Activated CD8-positive, alpha-beta memory T cell treated with anti-CD3 and anti-CD28 coated beads for 4 hours (primary cell): ENCODE measurements at places on chromosomes 11 and 22.

DNA sequence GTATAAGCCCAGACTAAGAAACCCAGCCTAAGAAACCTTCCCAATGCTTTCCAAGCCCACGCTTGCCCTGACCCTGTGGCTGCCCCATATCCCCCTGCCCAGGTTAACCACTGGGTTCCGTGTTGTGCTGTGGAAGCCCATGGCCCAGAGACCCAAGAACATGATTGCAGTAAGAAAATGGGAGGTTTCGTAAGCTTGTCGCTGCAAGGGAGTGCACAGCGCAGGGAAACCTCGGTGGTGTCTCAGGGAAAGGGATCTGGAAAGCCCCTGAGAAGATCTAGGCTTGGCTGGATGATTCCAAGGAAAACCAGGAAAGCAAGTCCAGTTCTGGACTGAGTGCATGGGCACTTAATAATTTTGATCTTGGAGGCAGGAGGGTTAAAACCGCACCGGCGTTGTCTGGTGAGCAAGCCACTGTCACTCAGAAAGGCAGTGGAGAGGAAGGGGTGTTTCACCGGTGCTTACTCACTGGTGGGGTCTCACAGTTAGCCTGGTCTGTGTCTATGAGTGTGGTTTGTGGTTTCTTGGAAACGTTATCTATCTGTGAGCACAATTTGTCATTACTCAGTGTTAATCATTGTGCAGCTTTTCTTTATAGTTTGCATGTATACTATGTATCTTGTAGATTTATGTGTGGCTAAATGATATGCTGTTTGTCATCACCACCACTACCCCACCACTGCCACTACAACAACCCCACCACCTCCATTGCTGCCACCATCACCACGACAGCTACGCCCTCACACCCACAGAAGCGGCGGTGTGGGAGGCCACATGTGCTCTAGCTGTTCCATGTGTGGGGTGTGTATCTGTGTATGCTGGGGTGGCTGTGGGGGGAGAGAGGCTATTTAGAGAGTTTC, 53.3 kb upstream of the PRDM11 start:
- DNase-seq: peak; percentile 29

GRCh38 chr11:129950101-129951091, 52.2 kb downstream of the PRDM10 start:
- DNase-seq: no peak

DNA sequence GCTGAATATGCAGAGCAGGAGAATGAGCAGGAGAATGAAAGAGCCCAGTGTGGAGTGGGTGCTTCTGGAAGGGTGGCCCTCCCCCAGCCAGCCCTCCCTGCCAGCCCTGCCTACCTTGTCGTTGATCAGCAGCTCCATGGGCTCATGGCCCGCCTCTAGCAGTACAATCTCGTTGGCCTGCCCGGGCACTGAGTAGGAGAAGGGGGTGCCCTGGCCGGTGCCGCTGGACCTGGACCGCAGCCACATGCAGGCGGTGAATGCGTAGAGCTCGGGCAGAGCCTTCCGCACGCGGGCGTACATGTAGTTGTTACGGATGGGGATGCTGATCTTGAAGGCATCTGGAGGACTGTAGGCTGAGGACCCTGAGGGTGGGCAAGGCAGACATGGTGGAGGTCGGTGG, 17.4 kb downstream of the NPTXR start:
- no peak for DNase-seq

- no peak for DNase-seq
These were observed 434.1 kb upstream of the FAT3 start for GRCh38 chr11:91790346-91791170.
